ENCODE measurements at places on chromosomes 11 and 22.

- no peak for DNase-seq
Measured at GRCh38 chr11:29318134-29318845, 698.5 kb downstream of the KCNA4 start.

- DNase-seq: no peak
Measured at GRCh38 chr11:112213753-112214152, 12.5 kb upstream of the PTS start.

DNA sequence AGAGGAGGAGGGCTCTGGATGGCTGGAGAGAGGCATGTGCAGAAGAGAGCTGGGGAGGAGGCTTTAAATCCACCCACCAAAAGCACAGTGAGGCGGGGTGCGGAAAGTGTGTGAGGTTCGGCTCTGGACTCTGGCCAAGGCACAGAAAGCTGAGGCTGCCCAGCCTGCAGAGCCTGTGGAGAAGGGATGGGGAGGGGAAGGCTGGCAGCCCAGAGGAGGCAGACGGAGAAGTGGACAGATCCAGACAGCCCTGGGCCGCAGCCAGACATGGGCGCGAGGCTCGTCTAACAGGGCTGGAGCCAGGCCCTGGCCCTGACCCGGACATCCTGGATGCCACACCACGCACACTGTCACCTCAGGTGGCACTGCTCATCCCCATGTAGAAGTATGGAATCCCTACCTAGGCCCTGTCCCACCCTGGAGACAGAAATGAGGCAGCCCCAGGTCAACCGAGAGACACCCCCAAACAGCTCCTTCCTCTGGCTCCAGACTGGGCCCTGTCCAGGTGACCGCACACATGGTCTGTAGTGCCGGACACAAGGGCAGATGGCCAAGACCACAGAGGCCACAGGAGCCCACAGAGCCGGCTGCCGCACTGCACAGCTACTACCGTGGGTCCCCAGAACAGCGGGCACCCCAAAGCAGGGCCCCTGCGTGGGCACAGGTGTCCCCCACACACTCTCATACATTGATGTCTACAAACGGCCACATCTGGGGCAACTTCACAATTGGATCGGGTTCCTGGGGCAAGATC is 16.6 kb upstream of the MOB2 start:
- no peak for DNase-seq

- no peak for DNase-seq
Measured at GRCh38 chr11:117868088-117868487, 8.4 kb downstream of the FXYD6 start.

GRCh38 chr11:111982019-111982464 is 43.2 kb upstream of the DLAT start:
- peak; percentile 14 for DNase-seq

DNA sequence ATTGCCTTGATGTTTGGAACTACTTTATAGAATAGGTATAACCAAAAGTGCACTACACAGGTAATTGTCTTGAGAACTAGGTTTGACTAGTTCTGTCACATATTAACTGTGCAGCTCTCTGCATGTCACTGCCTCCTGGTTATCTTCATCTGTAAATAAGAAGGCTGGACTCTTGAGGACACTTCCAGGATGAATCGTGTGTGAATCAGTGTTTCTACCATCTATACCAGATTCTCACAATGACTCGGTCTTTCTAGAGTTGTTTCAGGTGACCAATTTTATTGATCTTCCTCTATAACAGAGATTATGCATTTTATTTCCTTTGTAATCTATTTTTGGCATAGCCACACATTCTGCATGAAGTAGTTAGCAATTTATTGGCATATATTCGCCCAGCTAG is 1181.0 kb upstream of the TENM4 start:
- DNase-seq: no peak

GRCh38 chr11:12218909-12219308 is 108.5 kb downstream of the MICAL2 start:
- no peak for DNase-seq

DNA sequence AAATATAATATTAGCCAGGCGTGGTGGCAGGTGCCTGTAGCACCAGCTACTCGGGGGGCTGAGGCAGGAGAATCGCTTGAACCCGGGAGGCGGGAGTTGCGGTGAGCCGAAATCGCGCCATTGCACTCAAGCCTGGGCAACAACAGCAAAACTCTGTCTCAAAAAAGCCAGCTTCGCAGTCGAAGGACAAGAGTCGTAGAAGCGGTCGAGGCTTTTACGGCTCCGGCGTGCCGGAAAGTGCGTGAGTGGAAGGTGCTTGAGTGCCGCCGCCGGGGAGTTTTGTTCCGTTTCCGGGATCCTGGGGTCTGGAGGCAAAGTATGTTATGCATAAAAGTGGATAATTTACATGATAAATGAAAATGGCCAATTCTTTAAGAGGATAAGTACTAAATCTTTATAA is 43.6 kb downstream of the SYN3 start:
- no peak for DNase-seq

GRCh38 chr11:130304651-130305050 is 10.1 kb downstream of the ZBTB44 start:
- no peak for DNase-seq

GRCh38 chr11:109304159-109304558 is 117.8 kb upstream of the C11orf87 start:
- DNase-seq: no peak

DNA sequence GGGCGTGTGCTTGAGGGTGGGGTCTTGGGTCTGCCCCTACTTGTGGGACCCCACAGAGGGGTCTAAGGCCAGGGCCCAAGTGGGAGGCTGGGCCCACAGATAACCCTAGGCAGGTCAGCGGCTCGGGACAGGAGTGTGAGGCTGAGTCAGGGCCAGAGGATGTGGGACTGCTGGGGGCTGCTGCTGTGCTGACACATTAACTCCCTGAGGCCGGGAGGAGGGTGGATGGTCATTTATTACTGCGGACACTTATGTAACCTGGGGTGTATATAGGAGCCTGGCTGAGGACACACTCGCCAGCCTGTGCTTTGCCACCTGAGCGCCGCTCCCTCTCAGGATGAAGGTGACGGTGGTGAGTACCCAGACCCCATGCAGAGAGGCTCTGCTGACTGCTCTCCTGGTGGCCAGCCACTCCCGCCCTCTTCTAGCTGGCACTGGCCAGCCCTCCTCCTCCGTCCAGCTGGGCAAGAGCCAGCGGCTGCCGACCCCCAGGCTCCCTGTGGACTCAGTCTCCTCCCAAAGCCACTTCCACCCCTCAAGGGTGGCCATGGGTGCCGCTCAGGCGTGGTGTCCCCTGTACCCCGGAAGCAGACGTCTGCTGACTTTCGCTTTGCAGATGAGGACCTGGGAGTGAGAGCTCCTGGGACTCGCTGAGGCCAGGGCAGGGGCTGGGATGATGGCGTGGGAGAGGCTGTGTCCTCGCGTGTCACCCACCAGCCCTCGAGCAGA is at the start of gene MIOX:
Gene MIOX, plus strand, starts transcription at position 299 of the 729 bp plus-strand sequence. Its CDS starts 39 bp downstream, at position 338.
- DNase-seq: no peak

DNA sequence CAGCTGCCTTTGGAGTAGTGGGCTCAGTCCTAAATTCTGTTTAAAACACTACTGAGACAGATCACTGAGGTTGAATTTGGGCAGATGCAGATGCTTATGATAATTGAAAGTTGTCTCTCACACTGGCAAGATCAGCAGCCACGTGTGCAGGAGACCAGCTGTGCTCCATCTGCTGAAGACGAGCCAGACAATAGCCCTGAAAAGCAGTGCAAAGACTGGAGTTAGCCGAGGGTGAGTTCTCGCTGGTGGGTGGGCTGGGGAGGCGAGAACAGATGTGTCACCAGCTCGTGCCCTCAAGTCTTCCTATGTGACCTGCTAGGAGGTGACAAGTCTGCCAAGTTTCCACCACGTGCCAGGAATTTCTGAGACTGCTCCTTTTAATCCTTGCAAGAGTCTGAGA is 661.3 kb upstream of the B3GAT1 start:
- no peak for DNase-seq

DNA sequence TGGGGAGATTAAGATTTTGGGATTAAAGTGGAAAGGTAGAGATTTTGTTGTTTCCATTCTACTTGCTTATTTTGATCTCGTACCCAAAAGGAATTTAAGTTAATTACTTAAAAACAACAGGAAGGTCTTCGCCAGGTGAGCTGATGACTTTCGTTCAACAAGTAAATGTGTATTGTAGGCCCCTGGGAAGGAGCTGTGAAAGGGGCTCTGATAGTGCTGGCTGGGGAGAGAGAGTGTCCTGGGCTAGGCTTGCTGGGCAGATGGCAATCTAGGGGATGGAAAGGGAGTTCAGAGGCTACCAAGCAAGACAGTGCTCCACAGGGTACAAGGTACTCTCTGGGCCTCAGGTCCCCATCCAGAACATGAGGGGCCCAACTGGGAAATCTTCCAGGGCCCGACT is 189.4 kb downstream of the CEP164 start:
- no peak for DNase-seq

DNA sequence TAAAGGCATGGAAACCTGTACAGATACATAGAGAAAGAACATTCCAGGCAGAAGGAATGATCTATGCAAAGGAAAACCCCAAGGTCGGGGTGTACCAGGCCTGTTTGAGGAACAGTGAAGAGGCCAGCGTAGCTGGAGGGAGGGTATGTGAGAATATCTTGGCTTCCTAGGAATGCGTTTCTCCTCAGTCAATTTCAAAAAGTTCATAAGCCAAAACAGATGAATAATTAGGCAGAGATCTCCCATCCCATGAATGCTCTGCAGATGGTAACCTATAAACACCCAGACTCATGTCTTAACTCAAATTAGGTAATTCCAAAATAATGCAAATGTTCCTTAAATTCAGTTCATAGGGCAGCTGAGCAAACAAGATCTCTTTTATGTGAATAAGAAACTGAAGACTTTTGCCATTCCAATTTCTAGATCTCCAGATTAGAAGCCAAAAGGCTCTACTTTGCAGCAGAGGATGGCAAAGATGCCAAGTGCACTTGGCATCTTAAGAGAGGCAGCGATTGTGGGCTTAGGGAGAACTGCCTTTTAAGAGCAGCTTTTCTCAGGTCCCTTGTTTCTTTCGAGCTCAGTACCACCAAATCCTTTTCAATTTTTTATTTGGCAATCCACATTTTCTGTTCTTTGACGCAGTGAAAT is 13.2 kb downstream of the FAM118B start:
- DNase-seq: no peak

DNA sequence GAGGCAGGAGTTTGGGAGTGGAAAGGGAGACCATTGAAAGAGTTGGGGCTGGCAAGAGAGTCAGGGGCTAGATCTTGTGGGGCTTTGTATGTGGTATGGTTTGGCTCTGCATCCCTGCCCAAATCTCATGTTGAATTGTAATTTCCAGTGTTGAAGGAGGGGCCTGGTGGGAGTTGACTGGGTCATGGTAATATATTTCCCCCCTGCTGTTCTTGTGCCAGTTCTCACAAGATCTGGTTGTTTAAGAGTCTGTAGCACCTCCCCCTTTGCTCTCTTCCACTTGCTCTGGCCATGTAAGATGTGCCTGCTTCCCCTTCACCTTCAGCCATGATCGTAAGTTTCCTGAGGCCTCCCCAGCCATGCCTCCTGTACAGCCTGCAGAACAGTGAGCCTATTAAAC is 10.1 kb upstream of the RAB3IL1 start:
- no peak for DNase-seq

- DNase-seq: no peak
Measured at GRCh38 chr11:123505546-123506299, 75.7 kb downstream of the GRAMD1B start.

- no peak for DNase-seq
Measured at GRCh38 chr11:57885298-57886050, 123.9 kb downstream of the CTNND1 start.

DNA sequence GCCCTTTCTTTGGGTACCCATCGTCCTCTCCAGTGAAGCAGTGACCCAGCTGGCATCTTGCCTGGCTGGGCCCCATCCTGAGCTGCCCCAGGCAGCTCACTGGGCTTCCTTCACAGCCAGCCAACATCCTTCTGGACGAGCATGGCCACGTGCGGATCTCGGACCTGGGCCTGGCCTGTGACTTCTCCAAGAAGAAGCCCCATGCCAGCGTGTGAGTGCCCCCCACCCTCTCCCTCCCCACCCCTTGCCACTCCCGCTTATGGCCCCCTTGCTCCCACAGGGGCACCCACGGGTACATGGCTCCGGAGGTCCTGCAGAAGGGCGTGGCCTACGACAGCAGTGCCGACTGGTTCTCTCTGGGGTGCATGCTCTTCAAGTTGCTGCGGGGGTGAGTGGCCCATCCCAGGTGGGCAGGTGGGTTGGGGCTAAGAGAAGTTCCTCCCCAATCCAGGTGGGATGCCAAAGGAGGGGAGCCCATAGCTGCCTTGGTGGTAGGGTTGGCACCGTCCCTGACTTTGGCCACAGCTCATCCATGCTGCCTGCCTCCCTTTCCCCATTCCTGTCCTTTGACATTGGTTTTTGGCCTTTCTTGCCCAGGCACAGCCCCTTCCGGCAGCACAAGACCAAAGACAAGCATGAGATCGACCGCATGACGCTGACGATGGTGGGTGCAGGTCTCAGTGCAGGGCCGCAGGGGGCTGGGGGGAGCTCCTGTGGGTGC is 6.8 kb upstream of the ANKRD13D start:
- no peak for DNase-seq

DNA sequence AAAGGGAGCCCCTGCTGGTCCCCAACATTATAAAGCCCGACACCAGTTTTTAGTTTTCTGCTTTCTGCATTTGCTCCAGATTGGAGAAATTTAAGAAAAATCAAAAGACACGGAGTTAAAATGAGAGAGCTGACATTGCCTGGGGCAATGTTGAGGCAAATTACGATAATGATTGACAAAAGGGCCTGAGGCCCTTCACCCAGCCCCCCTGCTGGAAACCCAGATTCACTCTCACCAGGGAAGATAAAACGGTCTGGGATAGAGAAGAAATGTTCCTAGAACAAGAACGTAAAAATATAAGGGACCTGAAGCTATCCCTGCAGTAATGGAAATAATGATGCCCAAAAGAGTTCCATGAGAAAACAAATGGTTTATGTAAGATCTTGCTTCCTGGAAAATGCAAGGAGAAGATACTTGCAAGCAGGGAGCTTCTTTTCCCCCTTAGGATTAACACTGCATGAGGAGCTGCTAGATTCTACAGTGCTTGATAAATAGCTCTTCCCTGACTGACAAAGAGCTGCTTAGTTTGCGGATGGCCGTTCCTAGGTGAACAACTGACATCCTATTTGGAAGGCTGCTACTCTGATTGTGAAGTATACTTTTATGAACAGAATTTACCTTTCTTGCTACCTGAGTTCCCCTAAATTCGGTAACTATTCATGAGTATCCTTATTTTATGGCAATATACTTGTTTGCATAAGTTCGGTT is 40.6 kb upstream of the GNAZ start:
- DNase-seq: no peak

DNA sequence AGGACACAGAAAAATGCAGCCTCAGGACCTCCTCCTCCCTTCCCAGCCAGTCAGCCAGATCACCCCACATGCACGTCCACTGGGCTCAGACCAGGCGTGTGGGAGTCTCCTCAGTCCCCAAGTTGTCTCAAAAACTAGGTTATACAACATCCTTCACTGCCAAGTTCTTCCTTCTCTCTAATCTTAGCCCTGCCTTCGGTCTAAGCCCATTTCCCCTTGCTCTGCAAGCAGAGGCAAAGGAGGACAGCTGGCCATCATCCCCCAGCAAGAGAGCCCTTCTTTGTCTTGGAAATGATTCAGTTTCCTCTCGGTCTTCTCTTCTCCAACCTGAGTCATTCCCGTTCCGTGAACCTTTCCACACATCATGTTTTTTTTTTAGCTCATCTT is 14.0 kb upstream of the NRGN start:
- DNase-seq: no peak

GRCh38 chr11:17713851-17714250 is 5.5 kb upstream of the MYOD1 start:
- no peak for DNase-seq

GRCh38 chr11:3368199-3368598 is 10.7 kb downstream of the ZNF195 start:
- no peak for DNase-seq

- no peak for DNase-seq
Measured at GRCh38 chr22:48624401-48624800, 1203.3 kb downstream of the BRD1 start.

- DNase-seq: no peak
Measured at GRCh38 chr22:42271906-42272305, 1.5 kb upstream of the TCF20 start.

Measured in HAP-1 (cell line).